Left renal cortex interstitium (tissue), 4 donors: ENCODE measurements at places on chromosomes 4 and X. TPM values are rescaled to one million over a fixed set of nuclear protein-coding genes. Genes with fewer than 3 reads are reported as not detected.

The CC2D2A gene
- polyA plus RNA-seq, result 57.8 TPM

The ZBED1 gene
- 45.7 TPM for polyA plus RNA-seq

DNA sequence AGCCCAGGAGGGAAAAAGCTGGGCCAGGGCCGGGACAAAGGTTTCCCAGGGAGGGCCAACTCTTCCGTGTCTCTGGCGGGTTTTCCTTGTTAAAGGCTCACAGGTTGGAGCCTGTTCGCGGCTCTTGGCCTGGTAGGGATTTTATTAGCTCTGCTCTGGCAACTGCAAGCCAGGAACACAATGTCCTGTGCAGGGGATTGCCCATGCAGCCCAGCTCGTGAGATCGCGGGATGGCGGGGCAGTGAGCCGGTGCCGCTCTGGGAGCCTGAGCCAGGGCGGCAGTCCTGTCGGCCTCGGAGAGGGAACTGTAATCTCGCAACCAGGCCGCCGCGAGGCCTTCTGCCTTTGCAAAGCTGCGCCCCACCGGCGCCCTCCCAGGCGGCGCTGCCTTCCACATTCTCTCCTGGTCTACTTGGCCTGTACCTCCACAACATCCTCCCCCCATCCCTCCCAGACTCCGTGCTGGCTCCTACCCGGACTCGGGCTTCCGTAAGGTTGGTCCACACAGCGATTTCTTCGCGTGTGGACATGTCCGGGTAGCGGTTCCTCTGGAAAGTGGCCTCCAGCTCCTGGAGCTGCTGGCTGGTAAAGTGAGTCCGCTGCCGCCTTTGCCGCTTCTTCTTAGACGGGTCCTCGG, 2.1 kb downstream of the PITX2 start:
- DNase-seq, result peak; percentile 65

The PABPC4L gene
- polyA plus RNA-seq, result 9.1 TPM

DNA sequence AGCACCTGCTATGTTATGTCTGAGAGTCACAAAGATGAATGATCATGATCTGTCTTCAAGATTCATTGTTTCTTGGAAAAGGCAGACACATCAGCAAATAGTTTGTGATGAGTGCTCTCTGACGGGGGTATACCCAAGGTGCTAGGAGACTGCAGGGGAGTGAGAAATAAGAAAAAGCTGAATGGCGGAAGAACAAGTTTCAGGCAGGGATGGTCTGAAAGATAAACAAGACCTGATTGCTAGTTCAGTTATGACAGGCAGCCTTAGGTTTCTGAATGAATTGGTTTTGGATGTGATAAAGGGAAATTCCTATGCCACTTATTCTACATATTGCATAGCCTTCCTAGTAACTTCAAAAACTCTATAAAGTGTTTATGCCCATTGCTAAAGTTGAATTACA, 327.0 kb upstream of the DKK2 start:
- DNase-seq, result no peak

DNA sequence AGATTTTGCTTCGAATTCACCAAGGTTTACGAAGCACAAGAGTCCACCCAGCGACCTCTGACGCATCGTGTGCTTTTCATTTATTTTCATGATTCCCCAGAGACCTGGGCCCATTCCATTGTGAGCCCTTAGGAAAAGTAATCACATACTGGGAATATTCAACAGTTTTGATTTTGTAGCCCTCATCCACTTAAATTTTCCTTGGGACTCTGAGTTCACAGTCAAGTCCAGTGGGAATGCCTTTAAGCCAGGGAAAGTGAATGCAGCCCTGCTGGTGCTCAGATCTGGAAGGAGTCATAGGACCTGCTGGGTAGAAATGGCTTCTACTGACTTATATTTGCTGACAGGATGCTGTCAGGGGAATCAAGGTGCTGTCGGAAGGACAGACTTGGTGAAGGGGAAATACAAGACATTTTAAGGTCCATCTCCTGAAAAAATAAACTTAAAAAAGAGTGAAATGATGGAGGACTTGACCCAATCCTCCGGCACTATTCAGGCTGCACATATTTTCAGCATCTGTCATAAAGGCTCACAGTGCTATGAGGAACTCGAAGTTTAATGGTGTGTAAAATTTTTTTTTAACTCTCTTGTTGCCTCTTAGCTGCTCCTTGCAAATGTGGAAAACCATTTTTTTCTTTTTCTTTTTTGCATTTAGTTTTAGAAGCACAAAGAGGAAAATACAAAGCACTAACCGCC, 204.9 kb downstream of the MID1 start:
- no peak for DNase-seq

GRCh38 chr4:132299841-132300240, 849.3 kb upstream of the PCDH10 start:
- no peak for DNase-seq

GRCh38 chr4:42871671-42872290, 20.7 kb upstream of the GRXCR1 start:
- DNase-seq, result no peak

GRCh38 chrX:40773809-40774208, 38.5 kb upstream of the MED14 start:
- DNase-seq, result no peak

DNA sequence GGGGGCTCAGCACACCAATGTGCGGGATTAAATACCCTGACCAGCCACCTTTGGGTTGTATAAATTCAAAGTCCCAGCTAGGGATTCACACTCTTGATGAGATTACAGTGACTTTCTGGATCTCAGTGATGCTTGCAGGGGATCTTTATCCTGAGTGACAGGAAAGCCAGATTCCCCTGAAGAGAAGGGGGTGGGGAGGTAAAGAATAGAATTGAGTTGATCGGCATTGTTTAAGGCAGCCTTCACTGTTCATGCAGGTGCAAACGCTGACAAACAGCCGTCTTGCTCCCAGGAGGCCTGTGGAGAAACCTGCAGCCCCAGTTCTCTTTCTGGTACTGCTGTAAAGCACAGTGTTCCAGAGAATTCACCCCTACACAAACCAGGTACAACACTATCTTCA, 19.0 kb downstream of the CXXC4 start:
- no peak for DNase-seq

The ZMAT1 gene
- polyA plus RNA-seq, result 19.8 TPM

The BST1 gene
- 11.7 TPM for polyA plus RNA-seq

DNA sequence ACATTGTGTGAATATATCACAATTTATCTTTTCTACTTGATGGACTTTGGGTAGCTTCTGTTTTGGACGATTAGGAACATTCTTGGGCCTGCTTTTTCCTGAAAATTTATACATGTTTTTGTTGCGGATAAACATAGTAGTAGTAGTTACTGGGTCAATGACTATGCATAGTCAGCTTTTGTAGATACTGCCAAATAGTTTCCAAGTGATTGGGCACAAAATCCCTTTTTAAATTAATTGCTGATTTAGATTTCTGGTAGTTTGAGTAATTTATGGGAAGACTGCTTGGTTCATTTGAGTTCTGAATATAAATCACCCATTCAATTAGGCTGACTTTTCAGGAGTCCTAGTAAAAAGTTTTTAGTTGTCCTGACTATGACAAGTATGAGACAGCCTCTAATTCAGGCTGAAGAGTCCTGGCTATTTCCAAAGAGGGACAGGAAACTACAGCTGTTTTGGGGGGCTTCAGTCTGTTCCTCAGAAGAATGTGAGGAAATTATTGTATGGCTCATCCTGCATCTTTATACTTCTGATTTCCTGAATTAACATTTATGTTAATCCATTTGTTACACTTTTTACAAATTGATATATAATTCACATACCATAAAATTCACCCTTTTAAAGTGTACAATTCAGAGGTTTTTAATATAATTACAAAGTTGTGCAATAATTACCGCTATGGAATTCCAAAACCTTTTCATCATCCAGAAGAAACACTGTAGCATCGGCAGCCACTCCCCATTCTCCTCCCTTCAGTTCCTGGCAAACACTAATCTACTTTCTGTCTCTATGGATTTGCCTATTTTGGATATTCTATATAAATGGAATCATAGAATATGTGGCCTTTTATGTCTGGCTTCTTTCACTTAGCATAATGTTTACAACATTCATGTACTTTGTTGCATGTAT, 14.2 kb downstream of the LRP2BP start:
- DNase-seq, result no peak

- DNase-seq, result peak; percentile 87
These were observed at the start of gene APBB2 for GRCh38 chr4:41214136-41214824. APBB2 (minus strand) TSS chr4:41214542; CDS start chr4:41033254, 181,288 bp downstream.

The SSX7 gene
- not detected for polyA plus RNA-seq

The ITM2A gene
- 75.8 TPM for polyA plus RNA-seq

GRCh38 chrX:139026811-139027210, 315.3 kb upstream of the FGF13 start:
- DNase-seq, result no peak

The PAGE2B gene
- not detected for polyA plus RNA-seq

The ABCD1 gene
- 9.0 TPM for polyA plus RNA-seq

DNA sequence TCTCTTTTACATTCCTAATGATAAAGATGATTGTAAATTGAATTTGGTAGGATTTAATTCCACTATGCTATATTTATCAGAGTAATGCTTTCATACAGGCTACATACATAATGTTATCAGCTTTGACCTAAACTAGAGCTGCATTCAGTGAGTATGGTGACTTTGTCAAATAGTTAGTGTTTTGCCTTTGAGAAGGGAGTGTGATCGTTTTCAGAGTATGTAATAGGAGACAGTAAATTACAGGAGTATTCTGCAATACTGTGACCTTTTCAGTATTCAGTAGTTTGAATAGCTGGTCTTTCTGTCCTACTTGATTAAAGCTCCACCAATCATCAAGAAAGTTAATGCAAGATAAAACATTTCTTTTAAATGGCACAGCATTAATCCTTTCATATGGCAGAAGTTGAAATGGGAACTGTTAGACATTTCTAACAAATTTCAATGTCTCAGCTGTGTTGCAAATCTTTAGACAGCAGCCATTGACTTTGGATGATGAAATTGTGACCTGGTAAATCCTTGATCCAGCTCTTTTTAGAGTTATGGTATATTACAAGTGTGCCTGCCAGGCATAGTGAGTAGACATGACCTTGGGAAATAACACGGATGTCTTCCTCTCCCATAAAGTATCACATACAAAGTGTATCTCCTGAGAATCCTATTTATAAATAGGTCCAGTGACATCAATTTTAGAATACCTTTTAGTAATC, 455.3 kb downstream of the KCTD8 start:
- DNase-seq, result no peak

DNA sequence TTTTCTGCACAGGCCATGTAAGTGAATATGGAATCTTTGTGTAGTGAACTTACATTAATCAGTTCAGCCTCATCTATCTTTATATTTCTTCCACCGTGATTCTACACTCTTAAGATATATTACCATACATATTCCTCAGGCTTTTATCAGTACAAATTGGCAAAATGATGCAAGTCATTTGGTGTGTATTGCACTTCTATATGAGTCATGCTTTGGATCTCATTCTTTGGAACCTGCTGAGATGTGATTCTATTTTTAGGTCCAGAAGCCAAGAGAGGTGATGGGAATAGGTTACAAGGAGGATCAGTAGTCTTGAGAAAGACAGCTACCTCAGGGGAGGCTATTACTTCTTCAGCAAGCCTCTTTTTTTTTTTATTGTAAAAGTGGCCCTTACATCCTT, 204.4 kb downstream of the ZNF330 start:
- no peak for DNase-seq

The HSFX2 gene
- polyA plus RNA-seq, result 0.30 TPM

GRCh38 chr4:99102634-99103033, 14.0 kb upstream of the ADH5 start:
- no peak for DNase-seq

DNA sequence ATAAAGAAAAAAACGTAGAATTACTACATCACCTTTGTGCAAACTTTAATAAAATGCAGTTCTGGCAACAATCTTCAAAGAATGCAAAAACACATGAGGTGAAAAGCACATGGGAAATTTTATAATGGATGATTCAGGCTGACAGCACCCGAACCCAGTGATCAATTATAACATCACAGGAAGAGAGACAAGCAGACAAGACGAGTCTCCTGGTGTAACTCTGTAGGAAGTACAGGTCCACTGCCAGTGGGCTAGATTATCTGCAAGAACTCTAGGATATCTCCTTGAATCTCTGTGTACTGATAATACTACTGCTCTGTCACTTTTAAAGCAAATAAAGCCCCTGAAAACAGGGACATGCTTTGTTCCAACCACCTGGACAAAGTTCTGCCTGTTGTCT, 58.9 kb upstream of the NXF3 start:
- no peak for DNase-seq

DNA sequence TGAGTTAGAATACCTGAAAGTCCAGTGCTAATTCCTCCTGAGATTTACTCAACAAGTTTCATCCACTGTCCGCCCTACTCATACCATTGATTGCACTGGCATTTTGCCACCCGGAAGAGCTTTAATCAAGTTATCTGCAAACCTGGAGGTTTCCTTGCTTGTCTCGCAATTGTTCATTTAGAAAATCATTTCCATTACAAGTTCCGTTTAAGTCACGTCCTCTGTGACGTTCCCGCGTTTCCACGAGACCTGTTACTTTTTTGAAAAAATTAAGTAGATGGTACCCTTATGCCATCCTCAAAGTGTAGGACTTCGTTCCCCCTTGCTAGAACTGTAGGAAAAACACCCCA, 761 bp upstream of the FRYL start:
- DNase-seq, result no peak
